ENCODE measurements at places on chromosomes 2 and 18.
A peak's percentile ranks its signal among the peaks of the same experiment; 100 is the strongest.

GRCh38 chr2:14907014-14907612 lies 274.6 kb downstream of the LRATD1 start:
- no peak for DNase-seq
- H3K36me3 ChIP-seq: no peaks in the 10 kb centered on the region
- no peak overlapping the region for H3K4me3 ChIP-seq
- no peak overlapping the region for H3K27ac ChIP-seq

DNA sequence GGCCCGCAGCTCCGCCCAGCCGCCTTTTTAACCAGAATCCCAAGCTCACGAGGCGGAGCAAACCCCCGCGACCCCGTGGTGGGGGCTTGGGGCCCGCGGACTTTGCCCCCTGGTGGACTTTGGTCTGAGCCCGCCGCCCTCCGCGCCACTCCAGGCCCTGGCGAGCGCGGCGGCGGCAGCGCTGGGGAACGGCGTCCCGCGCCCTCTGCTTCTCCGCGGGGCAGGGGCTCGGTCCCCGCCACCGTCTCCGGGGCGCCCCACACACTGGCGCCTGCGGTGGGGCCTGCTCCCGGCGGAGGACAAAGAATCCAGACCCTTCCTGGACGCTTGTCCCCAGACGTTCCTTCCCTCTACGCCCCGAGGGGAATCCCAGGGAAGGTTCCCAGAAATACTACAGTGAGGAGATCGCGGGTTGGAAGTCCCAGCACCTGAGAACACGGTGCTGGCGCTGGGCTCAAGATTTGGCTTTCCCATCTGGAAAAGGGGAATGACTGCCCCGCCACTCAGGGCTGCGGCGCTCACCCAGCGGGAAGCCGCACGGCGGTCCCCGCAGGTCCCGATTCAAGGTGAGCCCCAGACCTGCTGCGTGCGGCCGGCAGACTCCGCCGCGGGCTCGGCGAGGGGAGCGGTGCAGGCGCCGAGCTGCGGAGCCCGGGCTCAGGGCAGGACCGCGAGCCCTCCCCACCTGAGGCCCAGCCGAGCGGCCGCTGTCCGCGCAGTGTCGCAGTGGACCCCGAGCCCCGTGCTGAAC lies at the start of gene HAAO:
Gene HAAO, minus strand, starts transcription at position 1 of the 751 bp plus-strand sequence. CDS start 47 bp downstream, outside the sequence.
- peaks cover 28% of the 10 kb centered on the region for H3K27me3 ChIP-seq
- no peak for DNase-seq
- H3K4me3 ChIP-seq: peak within 1 kb of the TSS; percentile 47
- peaks cover 22% of the 10 kb centered on the region for H3K4me1 ChIP-seq
- no peak within 1 kb of the TSS for H3K27ac ChIP-seq
- no peaks in the 10 kb centered on the region for H3K36me3 ChIP-seq

- no peaks in the 10 kb centered on the region for H3K27me3 ChIP-seq
- no peak overlapping the region for H3K4me3 ChIP-seq
- H3K36me3 ChIP-seq: no peaks in the 10 kb centered on the region
- no peaks in the 10 kb centered on the region for H3K4me1 ChIP-seq
Measured at GRCh38 chr2:163667064-163667887, 68.5 kb downstream of the FIGN start.

- no peak for DNase-seq
- no peaks in the 10 kb centered on the region for H3K27me3 ChIP-seq
- no peak overlapping the region for H3K27ac ChIP-seq
- no peak overlapping the region for H3K4me3 ChIP-seq
- H3K36me3 ChIP-seq: no peaks in the 10 kb centered on the region
Measured at GRCh38 chr2:44778671-44779476, 162.6 kb upstream of the SIX3 start.

DNA sequence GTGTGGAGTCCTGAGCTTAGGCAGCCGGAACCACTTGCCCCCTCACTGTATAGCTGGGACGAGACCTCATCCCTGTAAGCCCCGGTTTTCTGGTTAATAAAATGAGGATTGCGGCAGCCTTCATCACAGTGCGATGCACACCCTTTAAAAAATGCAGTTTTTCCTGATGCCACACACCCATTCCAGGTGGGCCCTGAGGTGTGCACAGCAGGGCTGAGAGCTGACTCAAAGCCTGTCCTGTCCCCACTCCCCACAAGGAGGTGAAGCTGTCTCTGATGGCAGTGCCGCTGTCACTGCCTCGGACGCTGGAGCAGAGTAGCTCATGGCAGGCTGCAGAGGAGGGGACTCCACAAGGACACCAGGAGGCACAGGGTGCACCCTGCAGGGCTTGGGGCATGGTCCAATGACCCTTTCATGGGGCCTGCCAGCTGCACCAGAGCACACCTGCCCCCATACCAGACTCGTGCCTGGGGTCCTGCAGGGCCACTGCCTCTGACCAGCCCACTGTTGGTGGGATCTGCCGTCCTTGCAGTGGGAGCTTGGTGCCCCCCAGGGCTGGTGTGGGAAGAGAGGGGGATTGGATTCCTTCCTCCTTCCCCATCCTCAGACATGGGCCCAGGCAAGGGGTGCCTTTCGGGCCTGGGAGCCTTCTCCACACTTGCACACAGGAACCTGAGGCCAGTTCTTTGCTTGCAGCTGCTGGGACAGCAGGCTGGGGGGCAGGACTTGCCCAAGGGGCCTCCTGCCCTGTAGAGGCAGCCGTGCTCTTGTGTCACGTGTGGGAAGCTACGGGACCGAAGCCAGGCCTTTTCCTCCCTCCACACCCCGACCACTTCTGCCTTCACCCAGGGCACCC lies 22.8 kb downstream of the GPC1 start:
- no peak overlapping the region for H3K4me3 ChIP-seq
- H3K27ac ChIP-seq: no peak overlapping the region
- peaks cover 14% of the 10 kb centered on the region for H3K4me1 ChIP-seq
- DNase-seq: no peak
- H3K27me3 ChIP-seq: peaks cover 33% of the 10 kb centered on the region
- no peaks in the 10 kb centered on the region for H3K36me3 ChIP-seq

GRCh38 chr2:61853086-61853846 lies 594 bp downstream of the FAM161A start:
- H3K4me3 ChIP-seq: peak overlapping the region; percentile 98
- H3K27ac ChIP-seq: peak overlapping the region; percentile 65
- H3K36me3 ChIP-seq: no peaks in the 10 kb centered on the region
- H3K27me3 ChIP-seq: no peaks in the 10 kb centered on the region

- H3K4me3 ChIP-seq: no peak overlapping the region
- H3K36me3 ChIP-seq: no peaks in the 10 kb centered on the region
- no peaks in the 10 kb centered on the region for H3K4me1 ChIP-seq
- no peak overlapping the region for H3K27ac ChIP-seq
- no peak for DNase-seq
- peaks cover 8% of the 10 kb centered on the region for H3K27me3 ChIP-seq
Measured at GRCh38 chr18:5646739-5647138, 102.9 kb upstream of the EPB41L3 start.

GRCh38 chr2:220503431-220503830 lies 876.0 kb downstream of the SLC4A3 start:
- no peak overlapping the region for H3K27ac ChIP-seq
- no peaks in the 10 kb centered on the region for H3K27me3 ChIP-seq
- DNase-seq: no peak
- no peaks in the 10 kb centered on the region for H3K36me3 ChIP-seq
- no peak overlapping the region for H3K4me3 ChIP-seq
- H3K4me1 ChIP-seq: no peaks in the 10 kb centered on the region

DNA sequence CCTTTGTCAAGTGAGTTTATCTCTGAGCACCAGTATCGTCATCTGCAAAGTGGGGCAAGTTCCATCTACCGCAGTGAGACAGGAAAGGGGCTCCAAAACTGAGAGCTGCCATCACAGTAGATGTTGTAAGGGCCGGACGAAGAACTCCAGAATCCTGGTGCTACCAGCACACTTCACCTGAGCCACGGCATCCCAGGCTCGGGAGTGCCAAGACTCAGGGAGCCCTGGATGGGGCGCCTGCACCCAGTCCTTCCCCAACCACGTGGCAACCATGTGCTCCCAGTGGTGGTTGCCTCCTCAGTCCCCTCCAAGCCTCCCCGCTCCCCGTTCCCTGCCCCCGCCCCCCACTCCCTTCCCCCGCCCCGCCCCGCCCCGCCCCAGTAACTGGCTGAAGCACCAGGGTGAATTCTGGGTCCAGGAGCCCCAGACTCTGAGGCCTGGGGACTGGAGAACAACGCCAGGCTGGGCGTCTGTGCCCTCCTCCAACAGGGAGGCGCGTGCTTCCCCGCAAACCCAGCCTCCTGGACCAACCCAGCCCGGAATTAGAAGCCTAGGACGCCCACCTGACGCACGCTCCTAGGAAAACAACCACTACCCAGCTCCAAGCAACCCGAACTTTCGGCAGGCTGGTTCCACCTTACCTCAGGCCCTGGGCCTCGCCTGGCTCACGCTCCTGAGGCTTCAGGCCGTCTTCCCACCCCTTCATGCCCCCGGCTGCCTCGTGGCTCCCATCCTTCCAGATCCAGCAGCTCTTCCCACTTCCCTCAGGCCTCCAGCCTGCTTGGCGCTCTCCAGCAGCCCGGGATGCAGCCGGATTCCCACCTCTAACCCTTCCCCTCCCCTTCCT lies 67.6 kb downstream of the LAMA3 start:
- no peak overlapping the region for H3K27ac ChIP-seq
- no peaks in the 10 kb centered on the region for H3K36me3 ChIP-seq
- no peak for DNase-seq
- H3K4me1 ChIP-seq: peaks cover 2% of the 10 kb centered on the region
- no peaks in the 10 kb centered on the region for H3K27me3 ChIP-seq

DNA sequence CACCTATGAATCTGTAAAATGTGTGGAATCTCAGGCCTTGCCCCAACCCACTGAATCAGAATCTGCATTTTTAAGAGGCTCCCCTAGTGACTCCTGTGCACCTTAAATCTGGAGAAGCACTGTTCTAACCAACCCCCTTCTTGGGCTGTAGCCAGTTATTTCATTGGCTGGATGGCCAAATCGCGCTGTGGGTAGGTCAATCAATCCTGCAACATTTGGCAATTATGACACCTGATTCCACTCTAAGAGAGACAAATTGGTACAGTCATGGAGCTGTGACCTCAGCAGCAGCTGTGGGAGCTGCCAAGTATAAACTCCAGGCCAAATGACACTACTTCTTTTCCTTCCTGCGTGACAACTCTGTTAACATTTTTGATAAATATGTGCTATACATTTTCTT lies 208.7 kb downstream of the CLIP4 start:
- H3K27ac ChIP-seq: no peak overlapping the region
- DNase-seq: no peak
- H3K4me3 ChIP-seq: no peak overlapping the region
- no peaks in the 10 kb centered on the region for H3K36me3 ChIP-seq

DNA sequence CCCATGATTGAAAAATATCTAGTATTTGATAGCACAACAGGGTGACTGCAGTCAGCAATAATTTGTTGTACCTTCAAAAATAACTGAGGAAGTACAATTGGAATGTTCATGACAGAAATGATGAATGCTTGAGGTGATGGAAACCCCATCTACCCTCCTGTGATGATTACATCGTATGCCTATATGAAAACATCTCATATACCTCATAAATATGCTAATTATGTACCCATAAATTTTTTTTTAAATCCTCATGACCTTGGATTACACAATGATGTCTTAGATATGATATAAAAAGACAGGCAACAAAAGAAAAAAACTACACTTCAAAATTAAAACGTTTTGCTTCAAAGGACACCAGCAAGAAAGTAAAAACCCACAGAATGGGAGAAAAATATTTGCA lies 1.4 kb upstream of the POLR1B start:
- H3K4me1 ChIP-seq: peaks cover 24% of the 10 kb centered on the region
- DNase-seq: no peak
- H3K27me3 ChIP-seq: no peaks in the 10 kb centered on the region
- peaks cover 4% of the 10 kb centered on the region for H3K36me3 ChIP-seq
- no peak overlapping the region for H3K27ac ChIP-seq

- DNase-seq: no peak
- H3K4me1 ChIP-seq: no peaks in the 10 kb centered on the region
- no peaks in the 10 kb centered on the region for H3K27me3 ChIP-seq
- no peaks in the 10 kb centered on the region for H3K36me3 ChIP-seq
- no peak overlapping the region for H3K27ac ChIP-seq
Measured at GRCh38 chr2:23685181-23685580, 241.7 kb downstream of the ATAD2B start.

DNA sequence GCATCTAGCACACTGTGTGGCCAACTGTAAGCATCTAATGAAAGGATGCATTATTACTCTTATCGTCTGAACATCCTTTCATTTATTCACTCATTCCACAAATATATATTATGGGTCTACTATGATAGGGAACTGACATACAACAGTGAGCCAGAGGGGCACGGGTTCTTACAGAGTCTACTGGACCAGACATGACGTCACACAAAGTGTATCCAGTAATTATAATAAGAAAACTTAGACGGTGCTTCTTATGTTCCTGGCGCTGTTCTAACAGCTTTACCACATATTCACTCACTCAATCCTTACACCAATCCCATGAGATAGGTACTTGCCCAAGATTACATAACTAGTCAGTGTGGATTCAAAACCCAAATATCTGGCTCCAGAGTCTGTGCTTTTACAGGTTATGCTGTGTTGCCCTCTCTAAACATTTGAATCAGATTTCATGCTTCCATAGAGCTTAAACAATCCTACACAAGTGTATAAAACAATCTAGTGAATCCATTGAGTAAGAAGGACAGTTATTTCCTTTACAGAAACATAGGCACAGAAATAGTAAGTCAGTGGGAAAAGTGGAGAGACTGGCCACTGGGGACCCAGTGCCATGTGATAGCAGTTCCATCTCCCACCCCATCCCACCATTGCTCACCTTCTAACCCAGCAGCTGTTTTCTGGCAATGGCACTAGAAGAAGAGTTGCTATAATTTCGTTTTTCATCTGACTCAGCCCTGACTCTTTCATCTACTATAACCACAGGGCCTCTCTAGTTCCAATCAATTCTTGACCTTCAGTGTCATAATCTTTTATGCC lies 24.2 kb upstream of the ARL5A start:
- H3K27me3 ChIP-seq: no peaks in the 10 kb centered on the region
- H3K4me1 ChIP-seq: no peaks in the 10 kb centered on the region
- no peak overlapping the region for H3K4me3 ChIP-seq
- DNase-seq: no peak
- no peaks in the 10 kb centered on the region for H3K36me3 ChIP-seq

DNA sequence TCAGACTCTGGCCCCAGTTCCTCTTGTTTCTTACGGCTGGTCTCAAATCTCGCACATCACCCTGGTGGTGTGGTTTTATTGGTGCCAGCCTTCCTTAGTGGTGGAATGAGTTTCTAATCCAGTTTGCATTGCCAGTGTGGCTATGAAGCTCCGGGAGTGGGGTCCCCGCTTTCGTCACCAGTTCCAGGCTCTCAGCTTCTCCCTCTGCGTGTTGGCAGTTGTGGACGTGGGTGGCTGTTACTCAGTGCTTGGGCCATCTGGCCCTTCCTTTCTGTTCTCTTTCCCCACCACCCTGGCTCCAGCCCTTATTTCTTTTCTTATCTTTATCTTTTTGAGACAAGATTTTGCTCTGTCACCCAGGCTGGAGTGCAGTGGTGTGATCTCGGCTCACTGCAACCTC lies 30.1 kb downstream of the EFR3B start:
- no peak overlapping the region for H3K27ac ChIP-seq
- no peaks in the 10 kb centered on the region for H3K36me3 ChIP-seq
- H3K4me3 ChIP-seq: no peak overlapping the region
- no peak for DNase-seq
- H3K27me3 ChIP-seq: no peaks in the 10 kb centered on the region

Measured in CD4-positive, alpha-beta T cell (primary cell).